ENCODE measurements at places on chromosomes 2 and 18. TPM values are rescaled to one million over a fixed set of nuclear protein-coding genes. Genes with fewer than 3 reads are reported as not detected.

GRCh38 chr2:174198846-174199564 is 49.3 kb downstream of the OLA1 start:
- H3K27ac ChIP-seq: no peak overlapping the region
- no peak for DNase-seq
- H3K4me3 ChIP-seq: no peak overlapping the region
- H3K4me1 ChIP-seq: no peaks in the 10 kb centered on the region

GRCh38 chr18:72161691-72162090 is 382.5 kb downstream of the CBLN2 start:
- H3K36me3 ChIP-seq: no peaks in the 10 kb centered on the region
- no peak overlapping the region for H3K4me3 ChIP-seq
- H3K27me3 ChIP-seq: no peaks in the 10 kb centered on the region
- H3K4me1 ChIP-seq: no peaks in the 10 kb centered on the region
- no peak for DNase-seq

DNA sequence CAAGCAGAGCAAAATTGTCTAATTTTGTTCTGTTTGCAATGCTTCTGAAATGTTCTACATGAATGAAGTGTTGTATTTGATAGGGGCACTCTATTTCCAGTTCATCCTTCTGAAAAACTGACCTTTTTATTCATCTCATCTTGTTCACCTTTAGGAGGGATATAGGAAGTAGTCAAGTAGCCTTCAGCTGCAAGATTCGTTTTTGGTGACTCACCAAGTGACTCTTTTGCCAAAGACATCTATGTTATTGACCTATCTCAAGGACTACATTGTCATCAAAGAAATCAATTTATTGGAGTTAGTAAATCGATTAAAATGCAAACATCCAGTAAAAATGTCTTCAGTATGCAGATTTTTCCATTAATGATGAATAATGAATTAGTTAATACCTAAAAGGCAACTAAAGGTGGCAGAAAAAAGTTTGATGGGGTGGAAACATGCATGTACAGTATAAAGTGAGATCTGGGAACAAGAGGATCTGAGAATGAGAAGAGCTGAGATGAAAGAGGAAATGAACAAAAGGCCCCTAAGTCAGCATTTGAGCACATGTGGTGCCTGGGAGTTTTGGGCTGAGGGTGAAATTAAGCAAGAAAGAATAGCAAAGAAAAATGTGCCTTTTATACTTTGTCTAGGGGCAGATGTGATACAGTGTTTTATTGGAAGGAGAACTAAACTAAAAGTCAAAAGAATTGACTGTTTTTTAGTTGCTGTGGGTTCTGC is 255.1 kb upstream of the LINC00305 start:
- no peaks in the 10 kb centered on the region for H3K27me3 ChIP-seq
- H3K36me3 ChIP-seq: no peaks in the 10 kb centered on the region
- DNase-seq: no peak
- no peak overlapping the region for H3K4me3 ChIP-seq
- no peaks in the 10 kb centered on the region for H3K4me1 ChIP-seq

- H3K27ac ChIP-seq: no peak overlapping the region
- H3K36me3 ChIP-seq: no peaks in the 10 kb centered on the region
- no peak overlapping the region for H3K4me3 ChIP-seq
- H3K27me3 ChIP-seq: no peaks in the 10 kb centered on the region
- H3K4me1 ChIP-seq: peaks cover 27% of the 10 kb centered on the region
Observed at GRCh38 chr2:127400897-127401756, 13.4 kb upstream of the MAP3K2 start.

- peak overlapping the region; percentile 95 for H3K4me3 ChIP-seq
- DNase-seq: peak; percentile 80
- H3K36me3 ChIP-seq: no peaks in the 10 kb centered on the region
- H3K4me1 ChIP-seq: peaks cover 47% of the 10 kb centered on the region
Observed at GRCh38 chr18:13217466-13217961, 1.0 kb upstream of the LDLRAD4 start.

DNA sequence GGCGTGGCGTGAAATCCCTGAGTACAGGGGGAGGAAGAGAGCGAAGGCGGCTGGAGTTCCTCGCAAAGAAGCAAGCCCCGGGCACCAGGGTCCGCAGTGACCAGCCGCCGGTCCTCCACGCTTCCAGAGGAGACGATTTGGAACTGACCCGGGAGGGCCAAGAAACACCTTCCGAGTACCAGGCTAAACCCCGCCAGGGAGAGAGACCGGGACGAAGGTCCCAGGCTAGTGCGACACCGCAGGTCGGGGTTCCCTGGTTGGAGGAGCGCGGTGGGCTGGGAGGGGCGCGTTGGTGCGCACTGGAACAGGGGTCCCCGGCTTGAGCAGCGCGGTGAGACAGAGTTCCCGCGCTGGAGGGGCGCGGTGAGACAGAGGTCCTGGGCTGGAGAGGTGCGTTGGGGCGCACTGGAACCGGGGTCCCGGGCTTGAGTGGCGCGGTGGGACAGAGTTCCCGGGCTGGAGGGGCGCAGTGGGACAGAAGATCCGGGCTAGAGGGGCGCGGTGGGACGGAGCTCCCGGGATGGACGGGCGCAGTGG is 901 bp downstream of the WDFY1 start:
- no peaks in the 10 kb centered on the region for H3K36me3 ChIP-seq
- H3K27me3 ChIP-seq: no peaks in the 10 kb centered on the region
- H3K4me3 ChIP-seq: peak overlapping the region; percentile 97
- peak; percentile 22 for DNase-seq

- H3K27me3 ChIP-seq: no peaks in the 10 kb centered on the region
- no peak overlapping the region for H3K4me3 ChIP-seq
- H3K27ac ChIP-seq: no peak overlapping the region
- H3K4me1 ChIP-seq: peaks cover 24% of the 10 kb centered on the region
Observed at GRCh38 chr2:134323777-134324176, 69.9 kb downstream of the MGAT5 start.

DNA sequence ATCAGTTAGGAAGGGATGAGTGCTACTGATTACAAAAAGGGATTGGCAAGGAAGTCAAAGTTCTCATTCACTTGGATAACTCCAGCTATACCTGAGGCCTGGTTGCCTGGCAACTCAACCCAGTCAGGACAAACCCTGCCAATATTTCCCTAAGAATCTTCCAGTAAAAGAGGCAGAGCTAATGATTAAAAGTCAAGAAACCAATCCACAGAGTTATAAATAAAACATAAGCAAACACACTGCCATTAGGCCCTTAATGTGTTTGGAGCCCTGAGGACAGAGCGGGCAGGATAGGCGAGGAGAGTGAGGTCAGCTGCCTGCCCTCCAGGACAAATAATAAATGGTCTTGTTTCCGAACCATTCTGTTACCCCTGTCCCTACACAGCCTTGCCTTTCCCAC is 215.6 kb upstream of the NABP1 start:
- H3K27me3 ChIP-seq: no peaks in the 10 kb centered on the region
- DNase-seq: no peak
- H3K4me3 ChIP-seq: no peak overlapping the region
- no peaks in the 10 kb centered on the region for H3K4me1 ChIP-seq

GRCh38 chr2:187615902-187616301 is 61.7 kb upstream of the TFPI start:
- H3K27ac ChIP-seq: no peak overlapping the region
- no peaks in the 10 kb centered on the region for H3K36me3 ChIP-seq
- no peak overlapping the region for H3K4me3 ChIP-seq
- DNase-seq: no peak
- H3K27me3 ChIP-seq: no peaks in the 10 kb centered on the region

GRCh38 chr2:78439122-78439521 is 586.4 kb upstream of the REG3G start:
- H3K27me3 ChIP-seq: no peaks in the 10 kb centered on the region
- no peaks in the 10 kb centered on the region for H3K4me1 ChIP-seq
- no peak overlapping the region for H3K4me3 ChIP-seq
- H3K36me3 ChIP-seq: no peaks in the 10 kb centered on the region

- no peak for DNase-seq
- no peak overlapping the region for H3K27ac ChIP-seq
- no peaks in the 10 kb centered on the region for H3K36me3 ChIP-seq
- H3K27me3 ChIP-seq: no peaks in the 10 kb centered on the region
- H3K4me1 ChIP-seq: no peaks in the 10 kb centered on the region
Observed at GRCh38 chr2:195044801-195045200, 612.2 kb upstream of the SLC39A10 start.

DNA sequence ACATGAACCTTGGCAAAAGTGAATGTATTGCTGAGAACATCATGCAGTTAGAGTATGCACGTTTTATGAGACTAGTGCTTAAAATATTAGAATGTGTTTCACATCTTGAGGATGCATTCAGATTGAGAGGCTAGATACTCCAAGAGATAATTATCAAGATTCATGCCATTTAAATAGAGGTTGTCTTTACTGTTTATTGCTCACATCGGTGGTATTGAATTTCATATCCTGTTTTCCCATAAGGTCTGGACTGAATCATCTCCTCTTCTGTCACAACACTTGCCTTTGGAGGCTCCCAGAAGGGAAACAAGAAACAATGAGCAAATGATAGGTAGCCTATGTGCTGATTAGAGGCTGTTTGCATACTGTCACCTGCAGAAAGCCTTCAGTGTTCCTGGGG is 83.8 kb downstream of the CLHC1 start:
- H3K27ac ChIP-seq: no peak overlapping the region
- no peaks in the 10 kb centered on the region for H3K4me1 ChIP-seq
- no peak overlapping the region for H3K4me3 ChIP-seq
- no peak for DNase-seq

DNA sequence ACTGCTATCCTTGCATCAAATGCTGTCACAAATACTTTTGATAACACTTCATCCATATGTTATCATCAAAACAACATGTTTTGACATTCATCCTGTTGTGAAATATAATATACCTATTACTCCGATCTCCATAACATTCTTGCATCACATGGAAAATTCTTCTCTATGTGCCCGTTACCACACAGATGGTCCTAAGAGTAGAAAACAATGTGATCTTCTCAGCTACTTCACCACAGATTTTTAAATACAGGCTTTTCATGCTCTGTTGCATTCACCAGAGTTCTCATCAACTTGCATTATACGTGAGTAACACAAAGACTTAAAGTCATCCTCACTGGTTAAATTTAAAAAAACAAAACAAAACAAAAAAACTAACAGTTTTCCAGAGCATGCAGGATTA is 1603.3 kb upstream of the ZEB2 start:
- H3K4me3 ChIP-seq: no peak overlapping the region
- H3K27ac ChIP-seq: no peak overlapping the region
- H3K4me1 ChIP-seq: no peaks in the 10 kb centered on the region

DNA sequence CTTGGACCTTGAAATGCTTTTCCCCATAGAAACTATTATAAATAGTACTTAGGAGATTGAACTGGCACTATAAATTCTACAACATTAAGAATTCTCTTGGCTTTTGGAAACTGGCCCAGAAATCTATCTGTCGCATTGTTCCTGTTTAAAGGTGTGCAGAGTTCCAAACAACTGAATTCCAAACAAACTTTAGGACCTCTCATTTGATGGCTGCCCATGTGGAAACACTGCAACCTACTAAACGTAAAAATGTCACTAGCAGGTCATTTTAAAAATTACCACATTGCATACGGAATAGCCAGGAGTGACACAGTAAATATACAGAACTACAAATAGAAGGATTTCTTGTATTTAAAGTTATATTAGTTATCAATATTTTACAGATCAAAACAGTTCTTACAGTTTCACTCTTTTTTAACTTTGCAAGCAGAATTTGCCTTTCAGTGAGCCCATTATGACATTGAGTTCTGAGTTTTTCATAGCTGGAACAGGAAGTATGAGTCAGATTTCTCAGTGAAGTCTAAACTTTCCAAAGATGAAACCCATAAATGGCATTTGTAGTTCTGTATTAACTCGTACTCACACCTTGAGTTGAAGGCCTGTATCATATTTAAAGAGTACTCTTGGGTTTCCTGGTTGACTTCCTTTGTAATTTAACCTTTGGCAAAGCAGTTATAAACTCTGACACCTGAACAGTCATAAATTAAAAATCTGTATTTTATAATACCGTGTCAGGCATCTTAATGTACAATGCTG is 142.3 kb upstream of the BOD1L2 start:
- no peak overlapping the region for H3K4me3 ChIP-seq
- no peaks in the 10 kb centered on the region for H3K36me3 ChIP-seq
- no peak overlapping the region for H3K27ac ChIP-seq
- peaks cover 12% of the 10 kb centered on the region for H3K4me1 ChIP-seq

The NOL4 gene
- polyA plus RNA-seq: 0.03 TPM

Data from heart right ventricle (tissue), 16 donors.